ENCODE measurements at places on chromosomes 2 and 18. TPM values are rescaled to one million over a fixed set of nuclear protein-coding genes. Genes with fewer than 3 reads are reported as not detected.

DNA sequence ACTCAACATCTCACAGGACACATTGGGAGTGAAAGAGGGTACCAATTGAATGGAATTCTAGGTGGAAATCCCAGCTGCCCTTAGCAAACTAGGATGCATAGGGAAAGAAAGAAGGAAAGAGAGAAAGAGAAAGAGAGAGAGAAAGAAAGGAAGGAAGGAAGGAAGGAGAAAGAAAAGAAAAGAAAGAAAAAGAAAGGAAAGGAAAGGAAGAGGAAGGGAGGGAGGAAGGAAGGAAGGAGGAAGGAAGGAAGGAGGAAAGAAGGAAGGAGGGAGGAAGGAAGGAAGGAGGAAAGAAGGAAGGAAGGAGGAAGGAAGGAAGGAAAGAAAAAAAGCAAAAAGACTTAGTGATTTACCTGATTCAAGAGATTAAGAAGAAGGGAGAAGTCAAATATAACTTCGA is 143.9 kb downstream of the SS18 start:
- DNase-seq: no peak

The DNAJC27 gene
- 2.1 TPM for total RNA-seq

The STAT4 gene
- total RNA-seq: 3.2 TPM

- DNase-seq: no peak
Measured at GRCh38 chr18:62809900-62810299, 94.6 kb downstream of the PHLPP1 start.

GRCh38 chr2:7612969-7613368 is 695.8 kb downstream of the RNF144A start:
- DNase-seq: no peak

The ZNF2 gene
- 2.8 TPM for total RNA-seq

GRCh38 chr2:155982135-155982534 is 350.4 kb downstream of the NR4A2 start:
- no peak for DNase-seq

DNA sequence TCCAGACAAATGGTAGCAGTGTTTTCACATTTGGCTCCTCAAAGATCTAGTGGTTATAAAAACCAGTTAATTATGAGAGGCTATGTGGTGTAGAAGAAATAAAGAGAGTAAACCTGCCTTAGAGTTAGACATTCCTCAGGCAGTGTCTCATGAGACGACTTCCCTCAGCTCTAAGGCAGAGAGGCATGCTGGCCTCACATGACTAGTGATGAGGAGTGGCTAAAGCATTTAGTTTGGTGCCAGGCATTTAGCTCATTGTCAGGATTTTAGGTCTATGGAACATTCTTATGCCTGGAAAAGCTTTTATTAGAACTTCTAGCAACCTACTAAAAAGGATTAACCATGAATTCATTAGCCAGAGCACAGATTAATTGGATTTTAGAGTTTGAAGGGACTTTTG is 90.3 kb downstream of the RPRM start:
- DNase-seq: no peak

- DNase-seq: no peak
Measured at GRCh38 chr2:2633017-2633416, 301.9 kb upstream of the MYT1L start.

DNA sequence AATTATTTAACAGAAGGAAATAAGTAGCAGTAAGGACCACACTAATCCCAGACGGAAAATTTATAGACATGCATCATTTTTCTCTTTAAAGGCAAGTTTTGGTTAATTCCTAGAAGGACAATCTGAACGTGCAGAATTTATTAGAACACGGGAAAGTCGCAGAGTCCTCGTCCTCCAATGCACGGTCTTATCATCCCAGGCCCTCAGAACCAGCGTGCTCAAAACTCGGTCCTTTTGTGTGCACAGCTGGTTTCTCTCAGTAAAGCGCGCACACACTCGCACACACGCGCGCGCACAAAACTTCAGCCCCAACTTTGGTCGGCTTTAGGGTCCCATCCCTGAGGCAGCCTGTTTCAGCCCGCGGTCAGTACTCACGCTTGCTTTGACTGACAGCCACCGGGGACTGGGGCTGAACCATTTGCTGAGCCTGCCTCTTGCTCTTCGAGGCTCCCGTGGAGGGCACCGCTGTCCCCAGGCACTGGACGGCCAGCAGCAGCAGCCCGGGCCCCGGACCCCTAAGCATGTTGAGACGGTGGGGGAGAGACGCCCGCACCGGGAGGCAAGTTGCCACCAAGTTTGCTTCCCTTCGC is 493 bp downstream of the FN1 start:
- no peak for DNase-seq

DNA sequence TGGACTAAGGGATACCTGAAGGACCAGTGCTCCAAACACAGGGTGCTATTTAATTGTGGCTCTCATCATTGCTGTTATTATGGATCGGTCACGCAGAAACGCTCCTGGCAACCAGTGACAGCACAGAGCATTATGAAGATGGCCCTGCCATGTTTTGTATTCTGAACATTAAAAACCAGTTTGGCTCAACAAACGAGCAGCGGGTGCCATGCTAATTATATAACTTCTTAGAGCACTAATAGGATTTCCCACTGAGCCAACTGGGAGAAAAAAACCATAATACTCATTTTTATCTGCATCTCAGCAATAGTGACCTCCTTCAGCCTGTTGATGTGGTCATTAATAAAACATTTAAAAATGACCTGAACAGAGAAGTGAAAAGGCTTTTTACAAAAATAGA is 212.8 kb downstream of the STK39 start:
- DNase-seq: no peak

DNA sequence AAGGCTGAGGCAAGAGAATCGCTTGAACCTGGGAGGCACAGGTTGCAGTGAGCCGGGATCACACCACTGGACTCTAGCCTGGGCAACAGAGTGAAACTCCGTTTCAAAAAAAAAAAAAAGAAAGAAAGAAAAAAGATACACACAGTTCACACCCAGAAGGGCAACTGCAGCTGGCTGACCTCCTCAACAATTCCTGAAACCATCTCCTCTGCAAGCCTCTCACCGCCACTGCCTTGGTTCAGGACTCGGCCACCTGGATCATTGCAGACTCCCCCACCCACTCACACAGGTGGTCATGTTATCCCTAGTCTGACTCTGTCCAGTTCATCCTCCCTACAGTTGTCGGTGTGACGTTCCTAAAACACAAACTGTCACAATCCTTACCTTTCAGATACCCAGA is 2.2 kb downstream of the CYS1 start:
- DNase-seq: no peak

Data from esophagus squamous epithelium (tissue), 5 donors.